CD4-positive, alpha-beta T cell (primary cell): ENCODE measurements at places on chromosomes 7 and 10.

DNA sequence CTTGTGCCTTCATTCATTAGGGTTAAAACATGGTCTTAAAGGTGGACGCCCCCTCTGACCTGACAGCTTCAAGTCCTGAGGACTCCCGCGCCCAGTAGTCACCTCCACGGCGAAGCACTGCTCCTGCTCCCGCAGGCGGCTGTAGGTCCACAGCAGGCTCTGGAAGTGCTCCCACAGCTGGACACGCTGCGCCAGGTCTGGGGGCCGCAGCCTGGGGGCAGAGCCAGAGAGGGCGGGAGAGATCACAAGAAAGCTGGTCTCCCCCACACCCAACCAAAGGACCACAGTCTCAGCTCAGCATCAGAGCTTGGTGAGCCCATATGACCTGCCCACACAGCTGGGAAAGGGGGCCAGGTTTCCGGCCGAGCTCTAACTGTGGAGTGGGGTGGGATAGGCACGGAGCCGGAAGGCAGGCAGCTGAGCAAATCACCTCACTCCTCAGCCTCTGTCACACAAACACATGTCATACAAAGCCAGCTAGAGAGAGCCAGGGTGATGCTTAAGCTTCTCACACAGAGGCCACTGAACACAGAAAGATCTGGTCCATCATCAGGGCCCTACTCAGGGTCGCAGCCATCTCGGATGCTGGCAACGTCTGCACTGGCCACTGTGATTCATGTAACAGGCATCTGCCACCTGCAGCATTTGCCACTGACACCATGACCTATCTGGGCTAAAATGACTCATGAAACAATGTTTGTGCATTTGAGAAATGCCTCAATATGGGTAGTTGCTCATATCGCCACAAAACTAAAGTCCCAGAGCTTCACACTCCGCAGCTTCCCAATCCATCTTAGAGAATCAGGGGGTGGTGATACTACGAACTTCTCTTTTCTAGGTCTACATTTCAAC lies 12.6 kb downstream of the HPS1 start:
- DNase-seq = no peak

DNA sequence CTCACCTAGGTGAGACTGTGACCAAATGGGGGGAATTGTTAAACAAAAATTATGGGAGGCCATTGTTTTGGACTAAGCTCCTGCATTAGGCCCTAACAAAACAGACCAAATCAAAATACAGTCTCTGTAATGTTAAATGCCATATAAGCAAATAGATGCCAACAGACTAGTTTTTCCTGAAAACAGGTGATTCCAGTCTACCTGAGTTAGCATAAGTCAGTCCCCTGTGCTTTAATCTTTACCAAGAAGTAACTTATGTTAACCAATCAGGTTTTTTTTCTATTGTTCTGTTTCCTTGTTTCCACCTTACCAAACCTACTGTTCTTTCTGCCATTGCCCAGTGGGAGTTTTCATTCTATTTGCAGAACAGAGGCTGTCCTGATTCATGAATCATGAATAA lies 48.0 kb downstream of the PDZD8 start:
- DNase-seq = no peak

GRCh38 chr10:13518076-13518692 lies 10.6 kb downstream of the BEND7 start:
- no peak for DNase-seq

DNA sequence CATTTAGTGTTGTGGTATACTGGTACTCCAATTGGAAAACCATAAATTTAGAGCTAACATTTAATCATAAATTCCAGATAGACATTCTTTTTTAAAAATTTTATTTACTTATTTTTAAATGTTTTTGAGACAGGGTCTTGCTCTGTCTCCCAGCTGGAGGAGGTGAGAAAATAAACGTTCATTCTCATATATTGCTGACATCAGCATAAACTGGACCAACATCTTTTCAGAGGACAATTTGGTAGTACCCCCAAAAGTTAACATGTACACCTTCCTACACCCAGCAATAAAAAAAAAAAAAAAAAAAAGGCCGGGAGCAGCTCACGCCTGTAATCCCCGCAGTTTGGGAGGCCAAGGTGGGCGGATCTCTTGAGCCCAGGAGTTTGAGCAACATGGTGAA lies 5.2 kb downstream of the TAS2R60 start:
- DNase-seq = no peak

DNA sequence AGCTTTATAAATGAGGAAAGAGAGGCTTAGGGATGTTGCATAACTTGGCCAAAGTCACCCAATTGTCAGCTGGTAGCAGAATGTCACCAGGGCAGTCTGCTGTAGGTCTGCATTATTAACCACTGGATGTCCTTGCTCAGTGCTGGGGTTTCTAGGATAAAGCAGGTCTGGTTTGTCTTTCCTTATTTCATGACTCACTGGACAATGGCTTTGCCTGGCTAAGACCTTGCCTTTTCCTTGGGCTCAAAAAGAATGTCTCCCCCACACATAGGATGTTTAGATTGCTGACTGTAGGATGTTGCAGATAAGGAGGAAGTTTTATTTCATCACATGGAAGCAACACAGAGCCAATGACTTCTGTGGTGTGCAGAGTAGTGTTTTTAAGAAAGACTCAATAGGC lies 29.4 kb downstream of the WDFY4 start:
- no peak for DNase-seq

GRCh38 chr7:90605055-90605454 lies 8.9 kb downstream of the CDK14 start:
- DNase-seq = no peak

- DNase-seq = no peak
These were observed 36.9 kb upstream of the PTF1A start for GRCh38 chr10:23155169-23155568.

DNA sequence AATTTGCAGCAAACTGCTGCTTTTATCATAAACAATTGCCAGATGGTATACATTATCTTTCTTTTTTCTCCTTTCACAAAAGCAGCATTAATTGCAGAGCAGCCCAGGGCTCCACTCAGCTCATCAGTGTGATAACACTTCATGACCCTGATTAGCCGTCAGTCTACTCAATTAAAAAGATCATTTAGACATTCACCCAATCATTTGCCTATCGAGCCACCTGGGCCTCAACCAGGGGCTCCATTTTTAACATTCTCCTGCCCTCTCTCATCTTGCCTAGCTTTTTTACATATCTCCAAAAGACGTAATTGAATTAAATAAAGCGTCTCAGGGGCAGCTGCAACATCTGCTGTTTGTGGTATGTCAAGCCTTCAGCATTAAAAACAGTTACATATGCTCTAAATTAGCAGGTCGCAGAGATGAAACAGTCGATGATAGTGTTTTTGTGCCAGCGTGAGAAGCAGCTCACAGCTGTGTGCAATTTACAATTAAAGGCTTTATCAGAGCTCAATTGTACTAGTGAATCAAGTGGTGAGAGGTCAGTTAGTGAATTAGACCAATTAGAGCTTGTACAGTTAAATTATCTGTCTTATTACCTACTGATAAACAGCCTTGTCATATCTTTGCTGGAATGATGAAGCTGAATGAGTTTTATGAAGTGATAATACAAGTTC lies 522.5 kb downstream of the ETV1 start:
- no peak for DNase-seq

- no peak for DNase-seq
These were observed 20.0 kb downstream of the KCNK18 start for GRCh38 chr10:117217196-117217761.

GRCh38 chr10:14459665-14460064 lies 128.9 kb upstream of the FRMD4A start:
- DNase-seq = no peak

- DNase-seq = no peak
These were observed 88.2 kb downstream of the PRPF18 start for GRCh38 chr10:13674645-13675588.

DNA sequence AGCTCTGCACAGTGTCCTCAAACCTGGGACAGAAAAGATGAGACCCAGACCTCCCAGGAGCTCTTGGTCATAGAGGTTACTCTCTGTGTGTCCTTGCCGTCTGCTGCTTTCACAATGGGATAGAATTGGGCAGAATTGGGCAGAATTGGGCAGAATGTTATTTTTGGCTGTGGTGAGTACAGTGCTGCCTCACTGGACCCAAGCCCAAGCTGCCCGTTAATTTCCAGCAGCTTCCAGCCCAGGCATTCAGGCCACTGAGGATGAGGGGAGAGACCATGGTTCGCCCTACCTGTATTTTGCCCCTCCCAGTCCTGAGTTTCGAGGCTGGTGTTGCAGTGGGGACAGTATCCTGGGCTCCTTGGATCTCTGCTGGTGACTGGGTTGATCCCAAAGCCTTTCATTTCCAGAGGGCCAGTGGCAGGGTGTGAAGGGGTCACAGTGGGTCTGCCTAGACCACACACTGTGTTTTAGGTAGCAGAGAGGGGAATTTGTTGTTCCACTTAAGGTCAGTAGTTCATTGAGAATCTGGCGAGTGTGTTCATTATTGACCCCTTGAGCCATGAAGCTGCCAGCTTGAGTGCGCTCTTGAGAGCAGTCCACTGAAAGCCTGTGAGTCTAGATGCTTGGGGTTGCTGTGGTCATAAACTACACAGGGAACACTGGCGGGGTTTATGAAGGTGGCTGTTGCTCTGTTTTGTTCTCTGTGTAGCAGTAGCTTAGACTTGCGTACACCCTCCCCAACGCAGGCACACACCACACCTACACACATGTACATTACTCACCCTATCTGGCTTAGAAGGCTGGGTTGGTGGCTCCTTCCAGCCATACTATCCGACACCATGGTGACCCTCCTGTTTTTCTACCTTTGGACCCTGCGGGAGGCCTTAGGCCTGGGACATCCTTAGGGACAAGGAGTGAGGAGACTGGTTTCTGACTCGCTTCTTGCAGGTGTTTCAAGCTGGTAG lies 23.5 kb downstream of the NACAD start:
- no peak for DNase-seq

- no peak for DNase-seq
These were observed 103.3 kb downstream of the GPAM start for GRCh38 chr10:112080231-112080630.

DNA sequence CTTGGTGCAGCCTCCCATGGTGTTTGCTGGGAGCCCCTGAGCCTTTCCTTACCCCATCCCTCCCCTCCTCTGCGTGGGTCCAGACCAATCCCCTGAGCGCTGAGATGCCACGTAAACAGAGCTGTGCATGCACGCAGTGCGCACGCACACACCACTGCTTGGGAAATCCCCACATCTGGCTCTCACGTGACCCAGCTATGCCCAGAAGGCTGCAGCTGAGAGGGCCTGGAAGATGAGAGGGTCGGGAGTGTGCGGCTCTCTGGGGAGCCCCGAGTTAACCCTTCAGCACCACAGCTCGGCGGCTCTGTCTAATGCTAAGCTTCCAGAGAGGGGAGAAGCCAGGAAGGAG lies 177.2 kb downstream of the SH3PXD2A start:
- peak; percentile 73 for DNase-seq

GRCh38 chr10:86943316-86944030 lies 13.9 kb downstream of the MMRN2 start:
- DNase-seq = peak; percentile 9

DNA sequence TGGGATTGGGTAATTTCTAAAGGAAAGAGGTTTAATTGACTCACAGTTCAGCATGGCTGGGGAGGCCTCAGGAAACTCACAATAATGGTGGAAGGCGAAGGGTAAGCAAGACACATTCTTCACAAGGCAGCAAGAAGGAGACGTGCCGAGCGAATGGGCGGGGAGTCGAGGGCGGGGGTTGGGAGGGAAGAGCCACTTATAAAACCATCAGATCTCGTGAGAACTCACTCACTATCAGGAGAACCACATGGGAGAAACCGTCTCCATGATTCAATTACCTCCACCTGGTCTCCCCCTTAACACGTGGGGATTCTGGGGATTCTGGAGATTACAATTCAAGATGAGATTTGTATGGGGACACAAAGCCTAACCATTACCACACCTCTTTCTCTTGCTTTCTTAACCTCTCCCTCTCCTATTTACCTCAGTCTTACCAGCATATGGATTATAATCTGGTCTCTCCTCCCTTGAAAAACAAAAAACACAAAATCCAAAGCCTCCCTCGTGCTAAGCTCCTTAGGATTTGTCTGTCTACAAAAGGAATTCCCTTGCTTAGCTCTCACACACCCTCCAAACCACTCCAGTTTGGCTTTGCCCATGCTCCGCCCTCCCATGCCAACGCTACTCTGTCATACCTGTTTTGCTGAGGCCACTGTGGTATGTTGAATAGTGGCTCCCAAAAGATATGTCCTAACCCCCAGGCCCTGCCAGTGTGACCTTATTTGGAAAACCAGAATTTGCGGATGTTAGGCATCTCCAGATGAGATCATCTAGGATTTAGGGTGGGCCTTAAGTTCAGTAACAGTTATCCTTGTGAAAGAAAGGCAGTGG lies 19.6 kb upstream of the EFCAB10 start:
- no peak for DNase-seq

GRCh38 chr10:4111643-4112042 lies 326.6 kb upstream of the KLF6 start:
- no peak for DNase-seq

DNA sequence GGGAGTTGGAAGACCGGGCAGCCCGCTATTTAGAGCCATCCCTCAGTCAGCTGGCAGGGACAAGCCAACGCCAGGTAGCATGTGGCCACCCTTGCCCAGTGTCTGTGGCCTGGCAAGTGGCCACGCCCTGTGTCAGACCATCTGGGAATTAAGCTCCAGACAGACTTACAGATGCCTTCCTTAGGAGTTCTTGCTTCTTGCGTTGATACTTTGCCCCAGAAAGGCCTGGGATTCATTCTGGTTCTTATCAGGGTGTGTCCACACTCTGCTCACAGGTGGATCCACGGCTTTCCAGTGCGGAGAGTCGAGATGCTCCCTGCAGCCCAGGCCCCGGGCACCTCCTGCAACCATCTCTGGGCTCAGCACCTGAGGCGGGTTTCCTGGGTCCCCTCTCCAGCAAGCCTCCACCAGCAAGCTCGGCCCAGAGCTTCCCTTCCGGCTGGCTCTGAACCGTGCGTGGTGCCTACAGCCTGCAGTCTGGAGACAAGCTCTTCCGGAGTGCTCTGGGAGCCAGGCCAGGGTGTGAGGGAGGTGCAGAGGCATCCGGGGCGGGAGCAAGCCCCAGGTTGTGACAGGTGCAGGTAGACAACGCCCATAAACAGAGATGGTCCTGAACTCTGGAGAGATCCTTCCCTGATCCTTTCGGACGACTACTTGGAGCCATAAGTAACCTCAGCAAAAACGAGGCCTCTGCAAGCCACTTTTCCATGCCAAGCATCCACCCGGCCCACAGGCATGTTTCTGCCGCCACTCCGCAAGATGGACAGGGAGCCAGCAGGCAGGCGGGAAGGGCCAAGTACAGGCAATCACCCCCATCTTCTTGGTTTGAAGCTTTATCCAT lies 32.3 kb upstream of the PPIF start:
- no peak for DNase-seq
